Activated T-cell treated with anti-CD3 and anti-CD28 coated beads for 48 hours (primary cell): ENCODE measurements at places on chromosomes 7 and 10.

DNA sequence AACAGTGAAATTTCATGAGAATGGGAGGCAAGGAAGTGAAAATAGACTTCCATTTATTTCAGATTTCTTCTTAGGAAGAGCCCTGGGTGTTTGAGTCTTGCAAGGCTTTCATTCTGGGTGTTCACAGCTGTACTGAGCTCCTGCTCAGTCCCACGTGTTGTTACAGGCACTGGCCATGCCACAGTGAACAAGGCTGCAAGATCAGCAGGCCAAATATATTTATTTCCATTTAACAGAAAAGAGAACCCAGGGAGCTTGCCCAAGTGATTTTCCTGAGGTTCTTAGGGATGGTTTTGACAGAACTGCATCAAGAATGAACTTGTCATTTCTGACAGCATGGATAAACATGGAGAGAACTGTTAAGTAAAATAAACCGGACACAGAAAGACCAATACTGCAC lies 54.5 kb upstream of the CD36 start:
- DNase-seq, result no peak

DNA sequence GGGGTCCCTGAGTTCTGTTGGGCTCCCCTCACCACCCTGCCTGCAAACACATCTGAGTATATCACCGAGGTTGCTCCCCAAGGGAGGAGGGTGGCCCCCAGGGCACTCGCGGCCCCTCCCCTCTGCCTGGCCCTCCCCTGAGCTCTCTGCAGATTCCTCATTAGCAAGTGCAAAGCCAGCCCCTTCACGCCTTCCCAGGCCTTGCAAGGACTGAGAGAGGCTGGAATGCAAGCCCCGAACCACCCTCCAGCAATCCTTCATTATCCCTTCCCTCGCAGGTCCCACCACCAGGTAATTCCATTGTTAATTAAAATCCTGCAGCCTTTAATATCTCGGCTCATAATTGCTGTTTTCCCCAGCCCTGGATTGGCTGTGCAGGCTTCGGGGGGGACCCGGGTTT lies 35.3 kb upstream of the MYL10 start:
- no peak for DNase-seq

DNA sequence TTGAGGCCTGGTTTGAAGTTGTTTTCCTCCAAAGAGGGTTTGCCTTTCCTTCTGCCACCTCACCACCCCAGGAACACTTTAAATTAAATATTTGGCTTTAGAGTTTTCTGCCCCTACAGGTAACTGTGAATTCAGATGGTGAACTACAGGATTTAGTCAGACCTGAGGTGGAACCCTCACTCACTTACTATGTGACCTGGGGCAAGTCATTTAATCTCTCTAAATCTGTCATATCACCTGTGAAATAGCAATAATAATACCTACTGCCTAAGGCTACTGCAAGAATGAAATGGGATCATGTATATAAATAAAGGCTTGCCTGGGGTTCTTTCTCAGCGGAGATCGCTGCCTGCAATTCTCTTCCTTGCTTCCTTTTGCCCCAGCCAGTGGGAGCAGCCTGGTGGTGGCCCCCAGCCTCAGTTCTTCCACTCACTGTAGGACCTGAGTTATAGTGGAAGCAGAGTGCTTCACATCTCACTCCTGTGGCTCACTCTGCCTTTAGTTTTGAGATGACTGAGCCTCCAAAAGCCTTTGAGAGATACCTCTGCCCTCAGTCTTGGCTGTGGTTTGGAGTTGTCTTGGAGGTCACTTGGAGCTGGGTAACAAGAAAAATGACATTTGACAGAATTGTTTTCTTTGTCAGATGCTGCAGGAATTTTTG lies 6.1 kb upstream of the ANKRD2 start:
- no peak for DNase-seq

DNA sequence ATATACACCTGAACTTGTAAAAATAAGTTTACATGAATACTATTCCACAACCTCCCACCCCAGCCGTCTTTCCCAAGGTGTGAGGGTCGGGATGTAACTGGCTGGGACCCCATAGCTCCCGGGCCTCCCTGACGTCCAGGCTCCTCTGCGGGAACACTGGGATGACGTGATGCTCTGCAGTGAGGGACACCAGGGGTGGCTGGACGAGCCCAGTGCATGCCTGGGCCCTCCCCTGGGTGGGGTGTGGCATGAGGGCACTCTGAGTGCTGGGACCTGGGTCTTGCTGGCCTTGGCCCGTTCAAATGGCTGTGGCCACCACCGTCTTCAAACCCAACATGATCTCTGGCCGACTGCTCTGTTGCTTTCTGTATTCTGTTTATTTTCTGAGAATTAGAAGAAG lies 182.4 kb downstream of the DNAJB6 start:
- no peak for DNase-seq

DNA sequence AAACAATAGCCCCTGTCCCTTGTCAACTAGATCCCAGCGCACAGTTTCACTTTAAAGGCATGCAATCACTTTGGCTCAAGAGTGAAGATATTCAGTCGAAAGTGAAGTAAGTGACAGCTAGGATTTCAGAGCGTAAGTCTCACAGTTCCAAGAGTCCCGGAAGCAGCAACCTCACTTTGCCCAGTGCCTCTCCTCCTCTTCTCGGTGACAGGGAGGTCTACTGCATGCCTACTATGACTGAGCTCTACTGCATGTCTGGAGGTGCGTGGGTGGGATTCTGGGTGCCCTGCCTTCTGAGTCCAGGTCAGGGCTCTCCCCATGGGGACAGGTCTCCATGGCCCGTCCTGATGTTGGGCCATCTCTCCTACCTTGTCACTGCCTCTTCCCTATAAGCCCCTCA lies 17.0 kb downstream of the PRKCQ start:
- DNase-seq, result peak; percentile 55

- peak; percentile 41 for DNase-seq
Measured at GRCh38 chr10:96339956-96340904, 18.6 kb downstream of the OPALIN start.

GRCh38 chr10:34845070-34845469 lies 30.0 kb upstream of the PARD3 start:
- no peak for DNase-seq

DNA sequence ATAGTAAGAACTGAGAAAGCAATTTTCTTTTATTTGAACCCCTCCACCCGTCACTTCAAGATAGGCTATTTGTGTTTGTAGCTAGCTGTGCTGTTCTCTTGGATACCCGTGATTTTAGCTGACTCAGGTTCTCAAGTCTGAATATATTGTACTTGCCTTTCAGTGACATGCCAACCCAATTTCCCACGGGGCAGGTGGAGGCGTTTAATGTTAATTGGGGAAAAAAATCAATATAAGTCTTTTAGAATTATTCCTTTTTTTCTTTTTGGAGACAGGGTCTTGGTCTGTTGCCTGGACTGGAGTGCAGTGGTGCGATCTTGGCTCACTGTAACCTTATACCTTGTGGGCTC lies 36.4 kb downstream of the ZRANB1 start:
- no peak for DNase-seq
